ENCODE measurements at places on chromosomes 5 and 9.

- DNase-seq, result no peak
Observed at GRCh38 chr5:1080432-1080831, 31.4 kb downstream of the SLC12A7 start.

GRCh38 chr9:34507966-34508365 lies 14.8 kb downstream of the ENHO start:
- DNase-seq, result no peak

DNA sequence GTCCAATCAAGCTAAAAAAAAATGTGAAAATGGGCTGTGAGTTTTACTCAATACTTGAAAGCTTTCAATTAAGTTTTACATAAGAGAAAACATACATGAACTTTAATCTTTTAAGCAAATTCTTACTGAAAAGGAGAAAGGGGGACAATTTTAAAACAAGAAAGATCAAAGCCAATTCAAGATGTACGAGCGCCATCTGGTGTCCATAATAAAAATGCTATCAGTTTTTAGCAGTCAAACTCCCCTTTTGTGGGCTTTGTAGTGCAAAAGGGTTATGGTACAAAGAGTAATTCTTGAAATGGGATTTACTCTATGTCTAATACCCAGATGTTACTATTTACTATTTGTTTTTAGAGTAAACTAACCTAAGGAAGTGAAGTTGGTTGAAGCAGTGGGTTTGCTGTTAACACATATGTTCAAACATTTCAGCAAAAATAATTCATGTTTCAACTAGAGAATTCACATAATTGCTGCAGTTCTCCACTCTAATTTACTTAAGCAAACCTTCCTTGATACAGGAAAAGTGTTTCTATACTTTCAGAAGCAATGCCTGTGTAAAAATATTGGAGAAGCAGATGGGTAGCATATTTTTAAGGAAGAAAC lies 228.2 kb upstream of the TYRP1 start:
- DNase-seq, result peak; percentile 19

GRCh38 chr5:168286386-168286785 lies 5.1 kb upstream of the WWC1 start:
- no peak for DNase-seq

DNA sequence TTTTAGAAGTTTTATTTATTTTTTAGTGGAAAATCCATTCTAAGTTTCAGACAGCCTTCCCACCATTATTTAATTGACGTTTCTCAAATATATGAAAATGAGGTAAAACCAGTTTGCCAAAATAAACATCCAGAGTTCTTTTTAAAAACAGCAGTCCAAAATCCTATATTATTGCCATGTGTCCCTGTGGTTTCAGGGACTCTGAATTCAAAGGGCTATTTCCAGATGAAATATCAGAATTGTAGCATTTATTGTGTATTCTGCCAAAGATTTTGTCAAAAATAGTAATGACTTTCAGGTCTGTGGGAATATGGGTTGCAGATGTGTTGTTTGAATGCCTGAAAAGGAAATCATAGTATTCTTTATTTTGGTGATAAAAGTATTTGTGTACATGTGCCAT lies 41.6 kb downstream of the XRCC4 start:
- no peak for DNase-seq

Measured in right renal pelvis (tissue), 4 donors.